ENCODE measurements at places on chromosomes 4 and X.

DNA sequence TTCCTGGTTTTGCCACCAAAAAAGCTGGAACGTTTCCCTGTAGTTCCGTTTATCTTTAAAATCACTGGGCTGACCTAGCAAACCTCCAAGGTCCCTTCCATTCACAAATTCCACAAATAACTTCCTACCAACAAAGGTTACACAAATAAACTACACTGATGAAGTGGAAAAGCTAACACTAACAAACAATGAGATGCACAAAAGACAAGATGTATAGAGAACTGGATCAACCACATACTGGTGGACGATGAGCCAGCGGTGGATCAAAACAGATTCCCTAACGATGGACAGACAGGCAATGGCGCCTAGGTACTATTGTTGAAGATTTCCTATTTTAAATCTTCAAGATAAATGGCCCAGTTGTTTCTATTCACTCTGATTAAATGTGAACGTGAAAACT lies 15.5 kb downstream of the AFAP1 start:
- no peak for DNase-seq

DNA sequence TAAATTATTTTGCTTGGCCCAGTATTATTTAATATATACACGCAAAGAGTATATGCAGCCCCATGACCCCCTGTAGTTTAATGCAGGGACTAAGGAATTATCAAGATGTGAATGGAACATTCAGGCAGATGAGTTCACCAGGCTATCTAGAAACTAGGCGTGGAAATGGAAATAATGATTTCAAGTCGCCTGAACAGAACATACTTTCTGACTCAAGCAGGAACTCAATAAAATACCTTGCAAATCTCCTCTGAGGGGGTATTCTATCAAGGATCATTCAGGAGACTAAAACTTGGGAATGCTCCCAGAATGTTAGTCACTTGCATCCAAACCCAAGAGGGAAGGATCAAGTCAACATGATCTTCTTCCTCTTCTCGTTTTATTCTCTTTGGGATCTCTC lies 59.6 kb upstream of the RASSF6 start:
- DNase-seq = peak; percentile 89

DNA sequence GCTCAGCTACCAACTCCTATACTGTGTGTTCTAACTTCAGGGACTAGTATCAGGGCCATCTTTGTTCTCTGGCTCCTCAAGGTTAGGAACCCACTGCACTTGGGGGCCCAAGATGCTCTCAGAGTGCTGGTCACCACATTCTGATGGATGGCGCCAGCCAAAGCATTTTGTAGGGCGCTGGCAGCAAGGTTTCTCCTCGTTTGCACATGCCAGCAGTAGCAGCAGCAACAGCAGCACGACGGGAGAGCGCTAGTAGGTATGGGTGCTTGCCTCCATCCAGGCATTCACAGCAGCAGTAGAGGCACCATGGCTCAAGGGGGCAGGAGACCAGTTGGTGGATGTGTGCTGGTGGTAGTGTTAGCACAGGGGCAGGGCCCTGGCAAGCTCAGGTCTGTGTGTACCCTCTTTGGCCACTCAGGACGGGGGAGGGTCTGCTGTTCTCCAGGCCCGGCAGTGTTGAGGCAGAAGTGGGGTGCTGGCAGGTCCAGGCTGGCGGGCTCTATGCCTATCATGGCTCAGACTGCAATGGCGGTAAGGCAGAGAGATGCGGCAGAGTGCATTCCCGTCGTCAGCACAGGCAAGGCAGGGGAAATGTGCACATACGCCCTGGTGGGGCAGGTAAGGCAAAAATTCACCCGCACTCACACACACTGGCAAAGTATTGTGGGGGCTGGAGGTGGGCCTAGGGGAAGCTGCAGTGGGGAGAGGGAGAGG lies 56.6 kb downstream of the SERPINA7 start:
- DNase-seq = no peak

- DNase-seq = no peak
Measured at GRCh38 chrX:30215357-30215843, at the start of gene MAGEB2. Gene MAGEB2, plus strand, starts transcription at chrX:30215563. Its CDS starts 3,018 bp downstream, at chrX:30218581.

- no peak for DNase-seq
Measured at GRCh38 chr4:33357121-33357520, 2637.0 kb downstream of the PCDH7 start.

DNA sequence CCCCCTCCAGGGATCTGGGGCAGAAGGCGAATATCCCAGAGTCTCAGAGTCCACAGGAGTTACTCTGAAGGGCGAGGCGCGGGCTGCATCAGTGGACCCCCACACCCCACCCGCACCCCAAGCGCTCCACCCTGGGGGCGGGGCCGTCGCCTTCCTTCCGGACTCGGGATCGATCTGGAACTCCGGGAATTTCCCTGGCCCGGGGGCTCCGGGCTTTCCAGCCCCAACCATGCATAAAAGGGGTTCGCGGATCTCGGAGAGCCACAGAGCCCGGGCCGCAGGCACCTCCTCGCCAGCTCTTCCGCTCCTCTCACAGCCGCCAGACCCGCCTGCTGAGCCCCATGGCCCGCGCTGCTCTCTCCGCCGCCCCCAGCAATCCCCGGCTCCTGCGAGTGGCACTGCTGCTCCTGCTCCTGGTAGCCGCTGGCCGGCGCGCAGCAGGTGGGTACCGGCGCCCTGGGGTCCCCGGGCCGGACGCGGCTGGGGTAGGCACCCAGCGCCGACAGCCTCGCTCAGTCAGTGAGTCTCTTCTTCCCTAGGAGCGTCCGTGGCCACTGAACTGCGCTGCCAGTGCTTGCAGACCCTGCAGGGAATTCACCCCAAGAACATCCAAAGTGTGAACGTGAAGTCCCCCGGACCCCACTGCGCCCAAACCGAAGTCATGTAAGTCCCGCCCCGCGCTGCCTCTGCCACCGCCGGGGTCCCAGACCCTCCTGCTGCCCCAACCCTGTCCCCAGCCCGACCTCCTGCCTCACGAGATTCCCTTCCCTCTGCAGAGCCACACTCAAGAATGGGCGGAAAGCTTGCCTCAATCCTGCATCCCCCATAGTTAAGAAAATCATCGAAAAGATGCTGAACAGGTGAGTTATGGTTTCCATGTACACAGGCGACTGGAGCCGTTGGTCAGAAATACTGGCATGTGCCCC lies at the start of gene CXCL1:
TSS of gene CXCL1 (plus strand) at position 264 of the 926 bp plus-strand sequence. CDS start at position 342, 78 bp downstream.
- DNase-seq = peak; percentile 93

DNA sequence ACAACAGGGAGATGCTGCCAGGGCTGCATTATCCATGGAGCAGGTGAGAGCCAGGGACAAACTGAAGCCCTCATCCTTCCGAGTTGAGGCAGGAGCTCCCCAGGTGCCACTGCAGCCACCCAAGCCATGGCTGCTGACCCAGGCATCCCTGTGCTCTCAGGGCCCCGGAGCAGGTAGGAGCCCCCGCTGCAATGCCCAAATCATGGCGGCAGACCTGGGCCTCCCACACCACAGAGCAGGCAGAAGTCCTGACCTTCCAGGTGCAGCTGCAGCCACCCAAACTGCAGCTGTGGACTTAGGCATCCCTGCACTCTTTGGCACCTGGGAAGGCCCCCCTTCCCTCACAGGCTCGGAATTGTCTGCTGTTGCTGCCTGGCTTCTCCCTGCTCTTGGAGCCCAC lies 443.6 kb downstream of the ARAP2 start:
- no peak for DNase-seq

DNA sequence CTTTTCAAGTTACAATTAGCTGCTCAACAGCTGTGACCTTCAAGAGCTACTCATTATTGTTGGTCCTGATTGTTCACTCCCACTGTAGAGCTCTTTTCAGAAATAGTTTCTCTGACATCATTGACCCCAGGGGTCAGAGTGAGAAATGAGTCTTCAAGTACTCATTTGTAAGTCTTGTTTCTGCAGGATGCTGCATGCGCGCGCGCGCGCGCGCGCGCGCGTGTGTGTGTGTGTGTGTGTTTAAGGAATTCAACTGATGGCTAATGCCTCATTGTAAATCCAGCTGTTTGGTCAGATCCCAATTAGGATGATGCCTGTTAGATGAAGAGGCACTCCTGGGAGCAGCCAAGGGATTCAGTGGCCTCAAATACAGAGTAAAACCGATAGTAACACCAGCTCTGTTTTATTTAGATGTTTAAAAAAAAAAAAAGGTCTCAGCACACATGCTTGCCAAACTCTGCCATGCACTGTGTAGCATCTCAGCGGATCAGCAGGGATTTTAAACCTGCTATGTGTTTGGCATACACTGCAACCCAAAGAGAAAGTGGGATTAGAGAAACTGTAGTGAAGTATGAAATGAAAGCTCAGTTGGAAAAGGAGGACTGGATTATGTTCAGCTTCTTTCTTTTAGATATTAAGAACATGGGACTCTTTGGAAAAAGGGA lies 332.3 kb downstream of the ADGRL3 start:
- DNase-seq = peak; percentile 60

DNA sequence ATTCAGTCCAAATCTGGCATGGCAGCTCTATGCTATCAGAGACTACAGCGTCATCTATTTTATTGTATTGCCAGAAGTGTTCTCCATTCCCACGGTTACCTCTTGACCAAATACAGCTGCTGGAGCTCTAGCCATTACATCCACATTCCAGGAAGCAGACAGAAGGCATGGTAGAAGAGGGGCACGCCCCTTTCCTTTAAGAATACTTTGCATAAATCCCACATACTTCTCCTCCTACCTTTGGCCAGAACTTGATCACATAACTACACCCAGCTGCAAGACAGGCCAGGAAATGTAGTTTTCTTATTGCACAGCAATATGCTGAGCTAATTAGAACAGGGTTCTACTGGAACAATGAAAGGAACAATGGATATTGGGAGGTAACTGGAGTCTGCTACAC lies 14.9 kb downstream of the SLC9A7 start:
- no peak for DNase-seq

GRCh38 chr4:6049985-6050384 lies 31.8 kb upstream of the C4orf50 start:
- DNase-seq = no peak

GRCh38 chrX:95057341-95057740 lies 1383.3 kb downstream of the FAM133A start:
- no peak for DNase-seq

GRCh38 chr4:10457255-10457801 lies at the start of gene ZNF518B:
Gene ZNF518B, minus strand, starts transcription at chr4:10457426. Its CDS starts 11,098 bp downstream, at chr4:10446328.
- DNase-seq = peak; percentile 56

DNA sequence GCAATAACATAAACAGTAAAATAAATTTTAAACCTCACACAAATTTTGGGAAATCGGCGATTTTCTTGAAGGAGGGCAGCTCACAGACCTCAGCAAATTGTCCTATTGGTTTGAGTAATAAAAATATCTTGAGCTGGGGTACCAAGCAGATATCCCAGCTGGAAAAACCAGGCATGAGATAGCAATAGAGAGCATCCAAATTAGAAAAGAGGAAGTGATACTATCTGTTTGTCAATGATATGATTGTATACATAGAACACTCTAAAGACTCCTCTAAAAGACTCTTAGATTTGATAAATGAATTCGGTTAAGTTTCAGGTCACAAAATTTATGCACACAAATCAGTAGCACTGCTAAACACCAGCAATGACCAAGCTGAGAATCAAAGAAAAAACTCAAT lies 90.5 kb upstream of the ACTRT1 start:
- no peak for DNase-seq

DNA sequence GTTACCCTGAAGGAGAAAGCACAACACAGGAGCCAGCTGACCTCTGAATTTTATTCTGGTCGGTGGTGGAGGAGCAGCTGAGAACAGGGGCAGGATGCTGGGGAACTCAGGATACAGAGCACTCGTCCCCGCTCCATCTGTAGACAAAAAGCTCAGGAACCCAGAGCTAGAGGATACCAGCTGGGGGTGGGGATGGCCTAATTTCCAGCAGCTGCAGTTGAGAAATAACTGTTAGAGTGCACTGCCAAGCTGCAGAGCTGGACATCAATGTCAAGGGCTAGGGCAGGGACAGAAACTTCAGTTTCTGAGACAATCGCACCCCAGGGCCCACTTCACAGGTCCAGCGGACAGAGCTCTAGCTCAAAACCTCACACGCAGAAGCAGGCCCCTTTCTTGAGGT lies 122.1 kb upstream of the GUCY1A1 start:
- no peak for DNase-seq

DNA sequence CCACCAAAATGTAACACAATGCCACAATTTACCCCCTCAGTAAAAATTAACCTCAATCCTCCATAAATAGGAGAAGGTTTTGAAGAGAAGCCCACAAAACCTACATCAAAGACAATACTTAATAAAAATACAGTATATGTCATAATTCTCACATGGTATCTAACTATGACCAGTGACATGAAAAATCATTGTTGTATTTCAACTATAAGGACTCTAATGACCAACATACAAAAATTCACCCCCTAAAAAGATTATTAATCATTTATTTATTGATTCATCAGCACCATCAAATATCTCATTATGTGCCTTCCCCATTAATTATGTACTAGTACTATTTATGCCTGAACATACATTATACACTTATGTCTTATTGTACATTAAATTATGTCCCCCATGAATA lies 77.1 kb upstream of the ZMAT1 start:
- no peak for DNase-seq

GRCh38 chrX:75273483-75273882 lies 402 bp upstream of the UPRT start:
- no peak for DNase-seq

- DNase-seq = no peak
Measured at GRCh38 chr4:13533670-13534343, 10.5 kb downstream of the NKX3-2 start.

- DNase-seq = no peak
Measured at GRCh38 chr4:184064877-184065276, 152.8 kb downstream of the ENPP6 start.

DNA sequence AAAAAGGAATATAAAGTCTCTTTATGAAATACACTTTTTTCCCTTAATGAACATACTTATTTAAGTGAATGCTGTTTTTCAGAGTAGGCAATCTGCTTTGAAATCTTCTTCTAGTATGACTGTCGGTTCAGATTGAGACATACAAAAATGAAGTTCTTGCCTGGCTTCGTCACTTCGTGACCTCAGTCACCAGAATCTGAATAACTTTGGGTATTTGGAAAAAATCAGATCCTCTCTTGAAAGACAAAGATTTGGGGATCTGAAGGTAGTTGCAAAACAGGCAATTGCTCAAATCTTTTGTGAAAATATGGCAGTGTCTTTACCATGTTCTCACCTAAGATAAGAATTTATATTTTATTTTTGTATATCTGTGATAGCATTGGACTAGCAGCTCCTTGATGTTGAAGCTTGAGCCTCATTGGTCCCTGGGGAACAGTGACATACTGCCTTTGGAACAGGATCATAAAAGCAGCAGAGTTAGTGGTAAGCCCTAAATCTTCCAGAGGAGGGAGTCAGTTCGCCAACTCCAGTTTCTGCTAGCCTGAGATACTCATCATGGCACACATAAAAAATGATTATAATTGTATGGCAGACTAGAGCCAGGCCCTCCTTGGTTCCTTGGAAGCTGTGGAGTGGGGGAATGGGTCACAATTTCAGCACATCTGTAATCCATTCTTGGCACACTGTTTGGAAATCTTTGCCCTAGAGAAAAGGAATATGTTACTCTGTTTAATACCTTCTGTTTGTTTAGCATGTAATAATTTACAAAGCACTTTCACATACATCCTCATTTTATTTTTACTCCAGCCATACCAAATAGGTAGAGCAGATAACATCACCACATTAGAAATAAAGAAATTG lies 5.0 kb downstream of the ARFIP1 start:
- peak; percentile 17 for DNase-seq

GRCh38 chrX:109830704-109831206 lies 97.7 kb upstream of the ACSL4 start:
- DNase-seq = peak; percentile 88

All from kidney tubule cell (primary cell).